ENCODE measurements at places on chromosomes 7 and 10. TPM values are rescaled to one million over a fixed set of nuclear protein-coding genes. Genes with fewer than 3 reads are reported as not detected.

DNA sequence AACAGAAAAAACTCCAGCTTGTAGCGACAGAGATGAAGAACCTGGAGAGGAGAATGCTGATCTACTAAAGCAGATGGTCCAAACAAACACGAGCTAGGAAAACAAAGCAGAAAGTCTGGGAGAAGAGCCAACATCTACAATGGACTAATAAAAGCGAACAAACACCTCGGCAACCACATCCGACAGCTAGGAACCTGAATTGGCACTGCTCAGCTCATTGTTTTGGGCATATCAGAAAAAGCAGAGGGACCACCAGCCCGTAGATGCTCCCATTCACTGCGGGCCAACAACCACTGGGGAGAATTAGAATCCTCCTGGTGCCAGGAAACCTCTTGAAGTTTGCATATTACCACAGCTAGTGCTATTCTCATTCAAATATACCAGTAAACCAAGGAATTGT, 204.7 kb downstream of the NXPH1 start:
- DNase-seq, result peak; percentile 16

DNA sequence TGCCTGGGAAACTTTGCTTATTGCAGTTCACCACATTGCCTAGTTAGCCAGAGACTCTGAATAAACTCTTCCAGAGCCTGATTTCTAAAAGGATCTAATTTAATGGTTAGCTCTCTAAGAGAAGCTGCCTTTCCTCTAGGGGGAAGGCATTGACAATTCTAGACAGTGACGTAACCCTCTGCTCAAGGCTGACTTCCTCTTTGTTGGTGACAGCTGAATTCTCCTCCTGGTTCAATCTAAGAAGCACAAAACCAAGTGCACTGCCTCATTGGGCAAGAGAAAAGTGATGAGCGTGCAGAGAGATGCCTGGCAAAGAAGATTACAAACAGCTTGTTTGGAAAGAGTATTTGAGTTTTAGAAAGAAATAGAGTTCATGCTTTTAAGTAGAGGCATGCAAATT, 102.7 kb downstream of the MACC1 start:
- DNase-seq, result peak; percentile 12

GRCh38 chr10:112227331-112227987, 43.9 kb upstream of the GPAM start:
- DNase-seq, result no peak

GRCh38 chr10:126565441-126565840, 105.1 kb downstream of the C10orf90 start:
- no peak for DNase-seq

Gene OPALIN
- total RNA-seq, result not detected

Gene HOXA9
- not detected for total RNA-seq

Gene PBLD
- total RNA-seq, result 5.3 TPM

Gene MAP3K8
- 18.8 TPM for total RNA-seq
